ENCODE measurements at places on chromosomes 6 and 20.

- no peak for DNase-seq
Measured at GRCh38 chr6:87697581-87698546, 4.2 kb downstream of the AKIRIN2 start.

- no peak for DNase-seq
Measured at GRCh38 chr6:157228426-157229131, 94.7 kb downstream of the TMEM242 start.

DNA sequence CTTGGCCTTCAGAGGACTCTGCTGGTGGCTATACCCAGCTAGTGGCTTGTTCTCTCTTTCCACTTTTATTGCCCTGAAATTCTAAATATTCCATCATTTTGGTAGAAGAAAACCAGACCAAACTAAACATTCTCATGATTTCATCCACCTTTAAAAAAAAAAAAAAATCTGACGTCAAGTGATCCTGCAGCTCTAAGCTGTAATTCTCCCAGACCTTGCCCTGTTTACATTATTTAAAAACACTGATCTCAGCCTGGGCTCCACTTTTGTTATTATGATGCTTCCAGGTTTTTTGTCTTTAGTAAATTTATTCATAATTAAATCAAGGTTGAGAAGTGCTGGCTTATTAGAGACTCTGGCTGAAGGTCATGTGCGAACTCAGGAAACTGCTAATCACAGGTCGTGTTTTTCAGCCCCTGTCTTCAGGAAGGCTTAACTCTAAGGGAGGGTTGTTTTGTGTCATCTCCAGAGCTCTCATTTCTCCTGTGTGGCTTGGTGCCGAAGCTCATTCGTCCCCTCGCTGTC is 114.4 kb downstream of the MTHFD1L start:
- DNase-seq, result no peak

- no peak for DNase-seq
Measured at GRCh38 chr20:63882257-63883200, 12.4 kb upstream of the DNAJC5 start.

DNA sequence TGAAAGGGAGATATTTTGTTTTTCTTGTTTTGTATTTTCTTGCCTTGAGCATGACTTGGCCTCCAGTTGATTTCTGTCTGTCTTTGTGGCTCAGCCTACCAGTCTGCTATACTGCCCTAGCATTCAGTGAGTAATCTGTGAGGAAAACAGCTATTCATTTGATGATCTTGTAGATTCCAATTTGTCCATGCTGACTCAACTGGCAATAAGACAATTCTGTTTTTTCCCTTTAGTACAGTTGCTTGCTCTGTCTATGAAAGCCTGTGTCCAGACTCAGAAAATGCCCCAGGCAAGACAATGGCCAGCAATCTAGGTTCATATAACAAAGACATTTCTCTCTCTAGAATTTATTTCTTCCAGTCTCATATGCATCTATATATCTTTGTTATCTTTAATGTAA is 10.9 kb upstream of the SOX4 start:
- DNase-seq, result no peak

DNA sequence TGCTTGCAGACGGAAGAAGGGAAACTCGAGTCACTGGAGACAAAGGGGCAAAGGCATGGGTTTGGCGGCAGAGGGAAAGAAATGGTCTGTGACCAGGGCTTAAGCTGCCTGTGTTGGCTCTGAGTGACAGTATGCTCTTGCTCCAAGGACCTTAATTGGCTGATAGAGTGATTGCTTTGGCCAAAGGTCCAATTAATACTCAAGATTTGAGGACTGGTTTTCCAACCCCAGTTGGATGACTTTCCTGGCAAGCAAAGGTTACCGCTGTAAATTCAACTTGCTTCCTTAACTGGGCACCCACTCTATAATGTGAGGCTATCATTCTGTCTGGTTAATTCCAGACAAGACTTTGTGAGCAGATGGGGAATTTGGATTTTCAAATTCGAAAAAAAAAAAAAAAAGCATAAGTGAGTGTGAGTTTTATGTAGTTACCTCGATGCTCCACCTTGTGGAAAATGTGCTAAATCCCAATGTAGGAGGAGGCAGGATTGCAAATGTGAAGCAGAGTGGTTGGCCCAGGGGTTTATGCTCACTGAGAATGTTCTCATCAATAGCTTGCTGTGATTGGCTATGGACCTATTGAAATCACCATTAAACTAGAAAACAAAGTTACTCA is 150.7 kb upstream of the GMDS start:
- DNase-seq, result no peak

DNA sequence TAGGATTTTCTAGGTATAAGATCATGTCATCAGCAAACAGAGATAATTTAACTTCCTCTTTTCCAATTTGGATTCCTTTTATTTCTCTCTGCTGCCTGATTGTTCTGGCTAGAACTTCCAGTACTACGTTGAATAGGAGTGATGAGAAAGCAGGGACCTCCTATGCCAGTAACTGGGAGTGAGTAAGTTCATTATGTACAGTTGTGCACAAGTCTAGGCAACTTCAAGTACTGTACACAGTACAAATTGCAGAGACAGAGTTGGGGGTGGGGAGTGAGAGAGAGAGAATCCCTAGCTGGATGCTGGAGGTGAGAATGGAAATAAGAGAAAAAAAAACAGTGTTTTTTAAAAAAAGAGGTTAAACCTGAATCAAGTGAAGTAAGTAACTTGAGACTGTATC is 210.2 kb downstream of the MMUT start:
- DNase-seq, result no peak

GRCh38 chr6:149061930-149062329 is 255.6 kb upstream of the TAB2 start:
- no peak for DNase-seq

DNA sequence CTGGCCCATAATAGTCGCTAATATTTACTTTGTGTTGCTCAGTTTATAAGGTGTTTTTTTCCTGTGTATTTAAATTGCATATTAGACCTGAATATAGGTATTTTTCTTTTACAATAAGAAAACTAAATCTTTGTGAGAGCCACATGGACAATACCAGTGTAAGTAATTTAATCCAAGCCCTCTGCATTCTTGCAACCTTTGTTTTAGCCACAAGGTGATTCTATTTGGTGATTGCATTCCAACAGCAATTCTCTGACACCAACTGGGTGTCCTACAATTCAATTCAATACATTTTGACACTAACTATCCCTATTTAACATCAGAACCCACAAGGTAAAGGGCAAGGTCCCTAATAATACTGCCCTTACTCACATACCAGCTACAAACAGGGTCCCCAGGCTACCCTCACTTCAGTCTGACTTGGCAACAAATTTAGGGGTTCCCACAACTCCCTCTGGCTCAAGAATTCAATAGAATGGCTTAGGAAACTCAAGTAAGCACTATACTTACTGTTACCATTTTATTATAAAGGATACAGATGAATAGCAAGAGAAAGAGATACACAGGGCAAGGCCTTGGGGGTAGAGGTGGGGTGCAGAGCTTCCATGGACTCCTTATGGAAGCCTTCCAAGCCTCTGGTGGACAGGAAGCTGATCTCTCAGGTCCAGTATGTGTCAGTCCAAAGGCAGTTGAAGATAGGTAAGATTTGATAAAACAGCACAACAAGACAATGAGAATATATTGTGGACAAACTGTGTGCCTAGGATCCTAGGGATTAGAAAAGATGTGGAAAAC is 169.3 kb downstream of the CD83 start:
- DNase-seq, result no peak

DNA sequence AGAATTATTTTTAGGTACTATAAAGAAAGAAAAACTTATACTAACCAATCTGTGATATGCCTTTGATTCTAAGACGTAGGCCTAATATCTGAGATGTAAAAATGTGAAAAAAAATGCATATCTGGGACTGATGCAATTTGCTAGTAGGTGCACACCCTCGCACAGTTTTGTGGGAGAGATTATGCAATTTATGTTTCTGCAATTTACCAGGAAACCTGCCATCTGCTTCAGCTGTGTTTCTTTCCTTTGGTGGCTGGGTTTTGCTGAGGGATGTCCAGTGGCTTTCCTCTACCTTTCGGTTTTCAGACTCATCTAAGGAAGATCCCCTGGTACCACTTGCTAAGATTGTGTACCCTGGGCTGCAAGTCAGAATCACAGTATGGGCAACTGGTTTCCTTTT is 186.9 kb downstream of the ZFP64 start:
- DNase-seq, result no peak

DNA sequence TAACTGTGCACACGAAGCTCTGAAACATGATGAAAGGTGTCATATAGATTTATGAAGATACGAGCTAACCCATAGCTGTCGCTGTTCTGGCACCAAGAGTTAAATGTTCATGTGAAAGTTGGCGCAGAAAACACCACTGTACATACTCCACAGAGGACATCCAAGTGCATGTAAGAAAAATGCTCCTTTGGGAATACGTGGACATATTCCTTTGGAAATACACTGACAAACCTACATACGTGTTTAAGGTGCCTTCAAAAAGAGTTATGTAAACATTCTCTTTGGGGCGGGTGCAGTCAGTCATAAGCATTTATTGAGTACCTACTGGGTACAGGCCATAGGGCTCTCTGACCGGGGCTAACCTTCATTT is 723 bp upstream of the ARID1B start:
- DNase-seq, result no peak

GRCh38 chr6:145836170-145836569 is 21.6 kb upstream of the FBXO30 start:
- DNase-seq, result no peak

GRCh38 chr6:2124260-2124709 is 121.1 kb downstream of the GMDS start:
- no peak for DNase-seq

DNA sequence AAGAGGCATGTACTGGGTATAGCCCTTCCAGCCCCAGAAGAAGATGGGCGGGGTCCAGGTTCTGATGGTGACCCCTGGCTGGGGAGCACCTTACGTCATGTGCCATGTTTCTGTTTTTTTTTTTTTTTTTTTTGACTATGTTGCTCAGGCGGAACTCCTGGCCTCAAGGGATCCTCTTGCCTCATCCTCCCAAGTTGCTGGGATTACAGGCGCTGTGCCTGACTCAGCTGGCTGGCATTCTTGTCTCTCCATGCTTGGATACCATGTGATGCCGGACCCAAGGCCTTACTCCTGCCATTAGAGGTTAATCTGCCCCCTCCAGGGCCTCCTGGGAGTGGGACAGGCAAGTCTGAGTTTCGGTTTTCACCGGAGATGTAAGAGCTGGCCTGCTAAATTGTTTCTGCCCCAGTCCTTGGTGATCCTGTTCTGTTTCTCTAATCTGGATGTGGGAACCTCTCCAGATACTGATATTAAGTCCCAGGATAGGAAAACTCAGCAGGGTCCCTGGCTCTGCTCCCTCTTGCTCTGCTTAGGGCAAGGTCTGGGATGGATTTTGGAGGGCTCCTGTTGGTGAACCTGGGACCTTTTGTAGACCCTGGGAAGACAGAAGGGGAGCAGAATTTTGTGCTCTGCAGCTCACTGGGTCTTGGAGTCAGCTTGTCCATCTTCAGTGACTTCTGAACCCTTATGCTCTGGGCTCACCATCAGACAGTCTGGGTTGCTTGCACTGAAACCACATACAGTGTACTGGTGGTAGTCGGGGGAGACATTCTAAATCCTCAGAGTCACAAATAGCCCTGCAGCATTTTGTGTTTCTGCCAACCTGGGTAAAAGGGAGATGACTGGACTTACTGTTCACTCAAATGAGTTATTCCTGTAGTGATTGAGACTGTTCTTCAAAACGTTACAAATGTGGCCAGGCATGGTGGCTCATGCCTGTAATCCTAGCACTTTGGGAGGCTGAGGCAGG is 45.1 kb downstream of the PTK7 start:
- DNase-seq, result no peak

DNA sequence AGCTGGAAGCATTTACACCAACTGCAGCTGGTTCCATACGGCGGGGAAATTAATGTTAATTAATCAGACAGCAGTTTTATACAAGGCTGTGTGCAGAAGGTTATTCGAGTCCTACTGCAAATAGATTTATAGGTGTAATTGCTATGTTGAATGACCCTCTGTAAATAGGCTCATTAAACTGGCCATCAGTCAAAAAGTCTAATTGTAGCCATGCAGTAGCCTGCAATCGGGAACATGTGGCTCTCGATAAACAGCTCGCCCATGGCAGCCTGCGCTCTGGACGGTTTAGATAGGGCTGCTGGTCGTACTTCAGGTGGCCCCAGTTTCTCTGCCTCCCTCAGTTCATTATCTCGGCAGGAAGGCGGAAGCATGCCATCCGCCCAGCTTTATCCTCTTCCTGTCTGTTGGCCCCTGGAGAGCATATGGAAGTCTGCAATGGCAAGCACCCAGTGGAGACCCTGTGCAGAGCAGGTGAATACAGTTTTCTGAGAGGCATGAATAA is 143.2 kb downstream of the MBOAT1 start:
- DNase-seq, result no peak

DNA sequence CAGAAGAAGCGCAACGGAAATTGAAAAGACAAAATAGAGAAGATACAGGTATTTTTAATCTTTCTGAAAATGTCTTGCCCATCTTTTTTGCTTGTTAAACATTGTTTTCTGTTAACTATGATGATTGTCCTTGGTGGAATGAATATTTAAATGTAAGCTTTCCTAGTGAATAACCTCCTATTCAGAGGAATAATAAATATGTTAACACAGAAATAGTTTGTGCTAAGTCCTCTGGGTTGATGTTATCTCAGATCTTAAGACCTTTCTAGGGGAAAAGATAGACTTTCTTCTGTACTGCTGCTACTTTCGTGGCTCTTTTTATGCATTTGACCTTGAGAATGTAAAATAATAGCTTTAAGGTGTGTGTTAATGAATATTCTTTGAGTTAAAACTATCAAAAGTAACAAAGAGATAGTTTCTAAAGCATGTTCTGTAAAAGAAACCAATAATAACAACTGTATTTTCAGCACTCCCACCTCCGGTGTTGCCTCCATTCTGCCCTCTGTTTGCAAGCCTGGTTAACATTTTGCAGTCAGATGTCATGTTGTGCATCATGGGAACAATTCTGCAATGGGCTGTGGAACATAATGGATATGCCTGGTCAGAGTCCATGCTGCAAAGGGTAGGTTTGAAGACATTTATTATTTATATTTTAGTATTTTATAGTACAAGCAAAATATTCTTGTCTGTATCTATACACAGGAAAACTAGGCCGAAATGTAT is 70.2 kb downstream of the PRPH2 start:
- DNase-seq, result no peak

- DNase-seq, result no peak
Measured at GRCh38 chr6:17456711-17457110, 63.3 kb downstream of the CAP2 start.

DNA sequence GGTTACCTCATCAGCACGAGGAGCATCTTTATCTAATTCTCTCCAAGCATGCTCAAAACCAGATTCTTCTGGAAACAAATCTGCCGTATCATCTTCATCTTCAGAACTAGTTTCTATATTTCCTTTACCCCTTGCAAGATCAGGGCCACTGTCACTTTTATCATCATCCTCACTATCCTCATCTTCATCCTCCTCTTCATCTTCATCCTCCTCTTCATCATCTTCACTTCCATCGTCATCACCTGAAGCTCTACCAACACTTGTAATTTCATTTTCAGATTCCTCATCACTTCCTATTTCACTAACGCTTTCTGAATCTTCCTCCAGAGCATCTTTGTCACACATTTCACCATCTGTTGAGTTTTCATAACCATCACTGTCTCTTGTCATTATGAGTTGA is 8.9 kb downstream of the ESF1 start:
- DNase-seq, result no peak

- DNase-seq, result no peak
Measured at GRCh38 chr6:98833057-98833306, 1.4 kb upstream of the POU3F2 start.
